ENCODE measurements at places on chromosomes 1 and 21.
A peak's percentile ranks its signal among the peaks of the same experiment; 100 is the strongest.

- no peak for DNase-seq
Measured at GRCh38 chr1:187605736-187606135, 777.0 kb downstream of the PLA2G4A start.

DNA sequence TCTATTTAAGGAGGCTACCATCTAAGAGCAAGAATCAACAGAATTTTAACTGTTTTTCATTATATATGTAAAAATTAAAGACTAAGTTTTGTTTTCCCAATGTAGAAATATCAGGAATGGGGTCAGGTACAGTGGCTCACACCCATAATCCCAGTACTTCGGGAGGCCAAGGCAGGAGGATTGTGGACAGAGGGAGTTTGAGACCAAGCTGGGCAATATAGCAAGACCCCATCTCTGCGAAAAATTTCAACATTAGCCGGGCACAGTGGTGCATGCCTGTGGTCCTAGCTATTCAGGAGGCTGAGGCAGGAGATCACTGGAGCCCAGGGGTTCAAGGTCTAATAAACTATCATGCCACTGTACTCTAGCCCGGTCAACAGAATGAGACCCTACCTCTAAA lies 5.3 kb downstream of the LRRC40 start:
- no peak for DNase-seq

GRCh38 chr1:181159451-181160140 lies 71.1 kb downstream of the IER5 start:
- DNase-seq, result peak; percentile 55

- peak; percentile 85 for DNase-seq
Measured at GRCh38 chr1:40703316-40703715, 11.8 kb downstream of the NFYC start.

GRCh38 chr1:61282387-61282786 lies 200.0 kb downstream of the NFIA start:
- no peak for DNase-seq

DNA sequence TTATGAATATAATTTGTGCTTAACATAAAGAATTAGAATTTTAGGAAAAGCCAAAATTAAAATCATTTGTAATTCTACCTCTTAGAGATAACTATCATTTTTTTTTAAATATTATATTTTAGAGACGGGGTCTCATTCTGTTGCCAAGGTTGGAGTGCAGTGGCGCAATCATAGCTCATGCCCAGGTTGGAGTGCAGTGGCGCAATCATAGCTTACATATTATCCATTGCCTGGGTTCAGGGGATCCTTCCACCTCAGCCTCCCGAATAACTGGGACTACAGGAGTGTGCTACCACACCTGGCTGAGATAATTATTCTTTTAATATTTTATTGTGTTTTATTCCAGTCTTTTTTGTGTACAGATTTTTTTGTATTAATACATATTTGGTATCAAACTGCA lies 8.3 kb downstream of the RASAL2 start:
- no peak for DNase-seq

DNA sequence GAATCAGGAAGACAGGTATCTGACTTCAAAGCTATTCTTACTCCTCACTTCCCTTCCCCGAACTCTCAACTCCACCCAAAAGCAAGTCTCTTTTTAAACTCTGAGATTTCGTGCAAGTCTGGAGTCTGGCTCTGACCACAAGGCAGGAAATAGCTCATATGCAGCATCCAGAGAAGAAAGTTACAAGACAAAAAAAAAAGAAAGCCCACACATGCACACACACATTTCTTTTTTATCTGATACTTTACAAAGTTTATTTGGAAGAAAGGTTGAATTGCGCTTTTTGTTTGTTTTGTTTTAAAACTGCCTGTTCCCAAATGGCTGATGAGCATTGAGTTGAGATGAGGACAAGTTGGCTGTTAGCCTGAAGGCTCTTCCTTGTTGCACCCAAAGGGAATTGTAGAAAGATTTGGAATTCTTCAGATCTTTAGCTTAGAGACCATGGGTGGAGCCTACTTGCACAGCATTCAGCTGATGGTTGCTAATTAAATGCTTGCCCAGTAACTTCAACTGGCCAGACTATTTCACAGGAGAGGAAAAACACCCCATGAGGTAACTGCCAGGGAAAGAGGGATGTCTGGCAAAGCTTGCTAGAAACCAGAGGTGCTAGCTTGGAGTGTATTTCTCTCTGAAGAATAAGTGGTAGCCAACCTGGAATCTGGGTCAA lies 490.3 kb downstream of the TTLL7 start:
- peak; percentile 60 for DNase-seq

- DNase-seq, result no peak
Measured at GRCh38 chr1:202987255-202987654, 19.9 kb upstream of the TMEM183A start.
